ENCODE measurements at places on chromosomes 7 and 10.
A peak's percentile ranks its signal among the peaks of the same experiment; 100 is the strongest.

GRCh38 chr10:97475936-97476594, 22.2 kb downstream of the MMS19 start:
- no peak for DNase-seq

DNA sequence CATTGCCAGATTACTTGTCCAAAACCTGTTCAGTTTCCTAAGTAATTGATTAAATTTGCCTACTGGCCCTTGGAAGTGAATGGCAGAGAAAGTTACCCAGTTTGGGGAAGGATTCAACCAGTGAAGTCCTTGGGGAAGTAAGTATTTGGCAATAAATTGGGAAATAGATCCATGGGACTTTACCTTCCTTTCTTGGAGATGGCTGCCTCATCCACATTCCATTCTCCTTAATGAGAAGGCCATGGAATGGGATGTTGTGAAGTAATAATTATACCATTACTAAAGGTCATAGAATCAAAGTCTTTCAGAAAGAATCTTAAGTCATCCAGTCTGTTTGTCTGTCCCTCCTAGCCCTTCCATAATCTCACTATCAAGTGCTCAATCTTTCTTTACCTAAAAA, 4.5 kb upstream of the COPG2 start:
- no peak for DNase-seq

DNA sequence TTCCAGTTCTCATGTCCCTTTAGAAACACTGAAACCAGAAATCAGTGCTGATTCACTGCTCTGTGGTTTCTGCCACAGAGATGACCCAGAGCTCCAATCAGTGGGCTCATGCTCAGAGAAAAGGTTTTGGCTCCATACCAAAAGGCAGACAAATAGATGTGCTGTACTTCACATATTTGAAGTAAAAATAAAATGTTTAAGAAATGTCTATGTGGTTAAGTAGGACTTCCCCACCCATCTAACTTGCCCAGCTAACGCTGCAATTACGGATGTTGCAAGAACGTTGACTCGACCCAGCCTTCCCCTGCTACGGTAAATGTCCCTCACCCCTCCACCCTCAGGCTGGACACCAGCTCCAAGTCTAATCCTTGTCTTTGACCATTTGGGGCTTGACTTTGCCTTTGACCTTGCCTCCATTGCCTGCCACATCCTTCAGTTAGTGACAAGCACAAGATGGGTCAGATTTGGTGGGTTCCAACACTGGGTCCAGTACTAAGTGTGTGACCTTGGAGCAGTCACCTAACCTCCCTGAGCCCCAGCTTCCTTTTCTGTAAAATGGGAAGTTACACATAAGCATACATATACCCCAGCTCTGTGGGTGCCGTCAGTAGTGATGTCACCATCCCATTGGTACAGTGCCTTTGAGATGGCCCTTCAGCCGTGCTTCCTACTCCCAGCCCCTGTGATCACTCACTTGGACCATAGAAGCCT, 95.8 kb downstream of the CHST15 start:
- DNase-seq, result no peak

GRCh38 chr10:113348694-113349093, 204.2 kb upstream of the HABP2 start:
- DNase-seq, result no peak

DNA sequence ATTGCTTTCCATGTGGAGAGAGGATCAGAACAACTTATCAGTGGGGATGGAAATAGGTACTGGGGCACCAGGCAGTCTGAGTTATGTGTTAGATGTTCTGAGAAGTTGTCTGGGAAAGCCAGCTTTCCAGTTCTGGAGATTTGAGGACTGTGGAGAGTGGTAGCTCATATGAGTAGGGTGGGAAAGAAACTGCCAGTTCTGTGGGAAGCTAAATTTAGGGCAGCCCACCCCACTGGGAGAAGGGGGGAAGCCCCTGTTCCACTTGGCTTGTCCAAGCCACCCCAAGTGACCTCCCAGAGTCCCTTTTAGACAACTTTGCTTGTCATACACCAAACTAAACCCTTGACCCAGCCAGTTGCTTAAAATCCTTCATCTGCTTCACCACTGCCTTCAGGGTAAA, 189.5 kb downstream of the REEP3 start:
- no peak for DNase-seq

- no peak for DNase-seq
These were observed 238.7 kb upstream of the PRSS58 start for GRCh38 chr7:142496545-142496991.

DNA sequence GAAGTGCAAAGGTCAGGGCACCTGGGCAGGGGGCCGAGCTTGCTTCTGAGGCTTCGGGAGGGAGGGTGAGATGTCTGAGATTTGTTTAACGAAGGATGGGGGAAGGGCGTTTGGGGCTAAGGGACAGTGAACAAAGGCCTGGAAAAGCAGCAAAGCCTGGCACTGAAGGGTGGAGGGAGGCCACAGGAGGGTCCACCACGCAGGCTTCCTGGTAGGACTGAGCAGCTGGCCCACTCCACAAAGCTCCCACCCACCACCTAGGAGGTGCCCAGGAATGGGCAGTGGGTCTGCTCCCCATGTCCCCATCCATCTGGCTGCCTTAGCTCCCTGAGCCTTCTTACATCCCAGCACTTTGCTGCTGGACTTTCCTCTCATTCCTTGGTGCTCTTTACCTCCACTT, 39.4 kb upstream of the CXCL12 start:
- DNase-seq, result no peak

- DNase-seq, result no peak
These were observed 193.6 kb downstream of the MAD1L1 start for GRCh38 chr7:2038931-2039728.

DNA sequence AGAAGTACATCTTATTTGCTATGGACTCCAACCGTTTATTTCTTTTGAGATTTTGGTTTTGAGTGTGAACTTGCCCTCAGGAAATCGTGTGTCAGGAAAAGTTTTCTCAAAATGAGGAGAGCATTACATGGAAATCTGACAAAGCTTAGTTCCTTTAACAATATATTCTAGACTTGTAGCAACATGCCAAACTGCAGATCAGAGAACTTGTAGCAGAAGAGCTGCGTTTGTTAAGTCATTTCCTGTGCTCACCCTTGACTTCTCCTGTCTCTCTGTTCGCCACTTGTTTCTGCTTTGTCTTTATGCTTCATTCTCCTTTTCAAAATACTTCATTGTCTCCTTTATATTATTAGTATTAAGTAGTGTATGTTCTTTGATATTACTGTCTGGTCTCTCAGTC, 116.6 kb upstream of the FOXP2 start:
- no peak for DNase-seq

GRCh38 chr7:43204081-43204480, 91.6 kb downstream of the HECW1 start:
- DNase-seq, result no peak

GRCh38 chr7:74479961-74480829, 26.5 kb downstream of the GTF2IRD1 start:
- DNase-seq, result peak; percentile 69

- DNase-seq, result no peak
These were observed 545.9 kb downstream of the SUGCT start for GRCh38 chr7:40680657-40681056.

DNA sequence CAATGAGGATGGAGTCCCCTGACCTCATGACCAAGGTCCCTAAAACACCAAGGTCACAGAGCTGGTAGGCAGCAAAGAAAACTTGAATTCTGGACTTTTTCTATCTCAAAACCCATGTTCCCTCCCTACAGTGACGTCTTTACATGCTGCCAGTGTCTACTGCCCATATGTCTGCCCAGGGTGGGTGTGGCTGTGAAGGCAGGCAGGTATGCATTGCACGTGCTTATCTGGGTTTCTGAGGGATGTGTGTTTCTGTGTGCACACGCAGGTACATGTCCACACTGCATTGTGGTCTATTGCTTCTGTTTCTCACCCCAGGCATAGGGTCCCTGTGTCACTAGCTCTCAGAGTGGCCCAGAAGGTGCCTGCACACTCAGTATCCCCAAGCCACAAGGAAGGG, 13.5 kb downstream of the ATP6V1F start:
- no peak for DNase-seq
